ENCODE measurements at places on chromosomes 3 and 15.

GRCh38 chr3:49028673-49029562 is at the start of gene IMPDH2:
Gene IMPDH2 (minus strand): TSS chr3:49029398. CDS start chr3:49029350, 48 bp downstream.
- DNase-seq, result peak; percentile 98

GRCh38 chr3:62875558-62876002 is 364 bp upstream of the CADPS start:
- no peak for DNase-seq

DNA sequence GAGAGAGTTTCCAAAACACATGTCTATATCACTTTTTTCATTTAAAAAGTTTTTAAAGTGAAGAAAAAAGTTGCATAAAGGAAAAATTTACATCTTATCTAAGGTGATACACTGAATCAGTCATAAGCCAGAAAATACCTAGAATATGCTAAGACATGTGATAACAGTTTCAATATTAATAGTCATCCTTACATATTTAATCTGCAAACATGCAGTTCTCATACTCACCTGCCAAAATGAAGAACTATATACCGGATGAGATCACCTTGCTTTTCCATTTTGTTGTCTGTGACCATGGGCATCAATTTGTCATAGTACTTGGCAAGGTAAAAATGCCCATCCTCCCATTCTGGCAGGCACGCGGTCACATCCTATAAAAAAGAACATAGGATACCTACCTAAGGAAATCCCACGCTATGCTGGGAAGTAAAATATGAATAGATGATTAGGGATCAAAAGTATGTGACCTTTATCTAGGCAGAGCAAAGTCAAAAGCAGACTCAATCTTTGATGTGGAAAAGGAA is 37.1 kb upstream of the XRN1 start:
- no peak for DNase-seq

- DNase-seq, result no peak
Measured at GRCh38 chr3:101689286-101689685, 2.8 kb upstream of the RPL24 start.

DNA sequence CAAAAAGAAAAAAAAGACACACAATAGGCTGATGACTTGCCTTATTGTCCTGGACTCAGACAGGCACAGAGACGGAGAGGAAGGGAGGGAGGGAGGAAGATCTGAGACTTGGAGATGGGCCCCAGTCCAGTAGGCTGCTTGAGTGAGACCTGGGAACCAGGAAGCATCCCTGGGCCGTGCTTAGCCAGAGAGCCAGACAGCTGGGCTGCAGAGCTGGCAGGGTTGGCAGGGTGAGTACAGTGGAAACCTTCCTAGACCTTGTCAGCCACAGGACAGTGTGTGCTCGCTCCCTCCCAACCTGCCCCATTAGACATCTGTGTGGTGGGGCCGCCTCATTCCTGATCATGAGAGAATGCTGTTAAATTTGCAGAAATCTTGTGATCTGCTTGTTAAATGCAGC is 107.9 kb upstream of the ALDH1A3 start:
- peak; percentile 27 for DNase-seq

All from GM23248 (cell line).